ENCODE measurements at places on chromosomes 2 and 18.

- no peak for DNase-seq
Measured at GRCh38 chr2:75186821-75187220, 12.5 kb downstream of the TACR1 start.

DNA sequence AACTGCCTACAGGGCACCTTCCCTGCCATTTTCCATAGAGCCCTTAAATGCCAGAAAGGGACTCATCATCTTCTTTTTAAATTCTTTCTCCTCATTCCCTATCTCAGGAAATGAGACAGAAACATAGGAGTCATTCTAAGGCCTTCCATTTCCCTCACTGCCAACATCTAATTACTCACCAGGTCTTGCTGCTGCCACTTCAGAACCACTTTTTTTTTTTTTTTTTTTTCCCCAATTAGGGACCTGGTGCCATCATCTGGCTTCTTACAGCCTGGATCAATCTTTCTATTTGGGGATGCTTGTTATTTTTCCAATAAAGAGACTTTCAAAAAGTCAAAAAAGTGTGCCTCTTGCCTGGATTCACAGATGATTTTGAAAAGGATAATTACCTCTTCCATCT is 373.4 kb downstream of the LPIN1 start:
- DNase-seq = no peak

DNA sequence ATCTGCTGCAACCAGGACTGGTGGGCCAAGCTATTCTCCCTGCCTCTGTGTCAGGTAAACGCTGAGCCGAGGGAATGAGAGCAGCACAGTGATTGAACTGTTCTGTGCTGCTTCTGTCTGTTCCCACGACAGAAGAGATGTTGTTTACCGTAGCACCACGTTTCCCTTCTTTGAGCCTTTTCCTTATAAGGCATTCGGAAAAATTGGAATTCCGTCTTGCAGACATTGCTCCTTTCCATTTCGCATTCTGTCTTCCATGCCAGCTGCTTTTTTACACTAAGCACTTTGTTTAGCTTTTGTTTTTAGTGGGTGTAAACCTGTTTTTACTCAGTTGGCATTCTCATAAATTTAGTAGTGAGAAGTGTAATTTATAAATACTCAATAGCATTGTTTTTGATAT is 103.1 kb downstream of the ZNF236 start:
- DNase-seq = no peak

DNA sequence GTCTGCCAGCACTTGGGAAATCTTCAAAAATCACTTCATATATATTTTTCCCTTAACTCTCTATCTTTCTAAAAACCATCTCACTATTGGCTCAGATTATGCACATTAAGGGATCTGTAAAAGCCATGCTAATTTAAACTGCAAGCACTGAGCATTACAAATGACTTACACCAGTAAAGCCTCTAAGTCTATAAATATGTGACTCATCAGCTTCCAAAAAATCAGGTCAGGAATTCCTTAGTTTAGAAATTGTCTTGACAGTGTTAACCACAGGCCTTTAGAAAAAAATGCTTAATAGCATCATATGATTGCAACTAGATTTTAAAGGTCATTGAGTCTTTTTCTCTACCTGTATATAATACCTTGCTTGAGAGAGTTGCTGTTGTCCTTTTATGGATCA is 1113.6 kb upstream of the PIK3C3 start:
- DNase-seq = no peak

DNA sequence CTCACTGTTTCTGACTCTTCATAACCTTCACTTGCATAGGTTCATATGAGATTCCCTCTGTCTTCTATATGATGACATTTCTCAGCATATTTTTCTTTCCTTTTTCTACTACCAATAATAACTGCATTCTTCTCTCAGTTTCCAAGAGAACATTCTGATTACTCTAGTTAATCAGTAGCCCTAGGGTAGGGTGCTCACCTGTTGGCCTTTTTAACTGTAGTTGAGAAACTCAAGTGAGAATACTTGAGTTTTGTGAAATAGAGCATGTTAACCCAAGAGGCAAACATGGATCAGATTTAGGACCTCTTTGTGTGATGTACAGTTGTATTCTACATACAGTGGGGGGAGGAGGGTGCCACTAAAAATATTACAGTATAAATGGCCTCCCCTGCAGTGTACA is 308.0 kb downstream of the CMPK2 start:
- DNase-seq = no peak

GRCh38 chr18:23068570-23069310 is 66.5 kb upstream of the CABLES1 start:
- no peak for DNase-seq

DNA sequence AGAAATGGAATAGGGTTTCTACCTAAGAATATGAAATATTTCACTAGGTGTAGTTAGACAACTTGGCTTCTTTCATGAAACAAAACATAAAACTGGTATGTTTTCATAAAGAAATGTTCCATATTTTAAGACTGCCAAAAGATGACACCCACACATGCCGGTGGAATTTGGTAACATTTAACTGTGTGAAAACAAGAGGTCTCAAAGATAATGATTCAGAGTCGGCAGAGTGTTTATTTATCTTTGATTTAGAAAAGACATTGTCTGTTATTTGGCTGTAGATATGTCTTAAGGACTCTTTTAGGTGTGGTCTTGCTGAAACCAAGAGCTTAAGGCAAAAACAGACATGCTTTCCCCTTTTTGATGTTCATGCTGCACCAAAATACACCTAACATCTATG is 63.5 kb upstream of the FN1 start:
- DNase-seq = peak; percentile 43

GRCh38 chr2:197810016-197810415 is 5.6 kb downstream of the PLCL1 start:
- no peak for DNase-seq

- no peak for DNase-seq
Measured at GRCh38 chr18:66638856-66639629, 35.2 kb upstream of the CDH19 start.

DNA sequence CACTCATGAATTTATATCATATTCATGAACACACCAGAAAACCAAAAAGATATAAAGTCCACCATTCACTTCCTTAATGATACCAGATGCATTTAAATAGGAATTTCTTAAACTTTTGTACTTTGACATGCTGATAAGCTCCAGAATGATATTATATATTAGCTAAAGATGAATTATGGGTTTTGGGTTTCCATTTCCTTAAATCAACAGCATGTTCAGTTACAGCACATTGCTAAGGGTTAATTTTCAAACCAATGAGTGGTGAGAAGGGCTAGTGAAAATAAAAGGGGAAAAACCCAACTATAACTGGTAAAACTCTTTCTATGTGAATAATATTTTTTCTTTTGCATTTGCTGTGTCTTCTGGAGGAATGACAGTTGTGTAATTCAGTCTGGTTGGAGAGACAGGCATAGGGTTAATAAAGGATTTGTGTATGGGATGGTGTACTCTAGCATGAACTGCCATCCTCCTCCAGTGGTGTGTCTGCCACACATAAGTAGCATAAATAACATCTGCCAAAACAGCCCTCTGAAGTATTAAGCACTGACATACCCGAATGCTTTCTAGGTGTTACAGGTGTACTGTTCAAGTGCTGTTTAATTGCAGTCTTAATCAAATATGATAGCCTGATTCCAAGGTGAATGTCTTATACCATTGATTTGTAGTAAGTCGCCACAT is 19.3 kb upstream of the CPS1 start:
- DNase-seq = no peak

GRCh38 chr2:20415511-20415918 is 31.4 kb upstream of the RHOB start:
- no peak for DNase-seq

- no peak for DNase-seq
Measured at GRCh38 chr2:236214376-236214995, 46.3 kb upstream of the GBX2 start.

GRCh38 chr2:23400703-23401102 is 15.7 kb downstream of the KLHL29 start:
- DNase-seq = no peak

- DNase-seq = no peak
Measured at GRCh38 chr2:239756790-239757760, 268.1 kb downstream of the NDUFA10 start.

- no peak for DNase-seq
Measured at GRCh38 chr18:52200921-52201663, 138.9 kb upstream of the DCC start.

GRCh38 chr2:109135359-109136197 is 6.6 kb downstream of the SH3RF3 start:
- peak; percentile 32 for DNase-seq

DNA sequence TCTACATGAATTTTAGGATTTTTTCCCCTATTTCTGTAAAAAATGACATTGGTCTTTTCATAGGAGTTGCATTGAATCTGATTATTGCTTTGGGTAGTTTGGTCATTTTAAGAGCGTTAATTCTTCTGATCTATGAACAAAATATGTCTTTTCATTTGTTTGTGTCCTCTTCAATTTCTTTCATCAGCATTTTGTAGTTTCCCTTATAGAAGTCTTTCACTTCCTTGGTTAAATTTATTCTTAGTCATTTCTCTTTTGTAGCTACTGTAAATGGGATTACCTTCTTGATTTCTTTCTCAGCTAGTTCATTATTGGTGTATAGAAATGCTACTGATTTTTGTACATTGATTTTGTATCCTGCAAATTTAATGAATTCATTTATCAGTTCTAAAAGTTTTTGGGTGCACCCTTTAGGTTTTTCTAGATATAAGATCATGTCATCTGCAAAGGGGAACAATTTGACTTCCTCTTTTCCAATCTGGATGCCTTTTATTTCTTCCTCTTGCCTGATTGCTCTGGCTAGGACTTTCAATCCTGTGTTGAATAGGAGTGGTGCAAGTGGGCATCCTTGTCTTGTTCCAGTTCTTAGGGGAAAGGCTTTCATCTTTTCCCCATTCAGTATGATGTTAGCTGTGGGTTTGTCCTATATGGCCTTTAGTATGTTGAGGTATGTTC is 36.6 kb upstream of the AAK1 start:
- no peak for DNase-seq
